NCI-H187 (cell line): ENCODE measurements at places on chromosomes 1 and 21.

- no peak for DNase-seq
Observed at GRCh38 chr21:46046471-46046870, 51.4 kb upstream of the COL6A2 start.

DNA sequence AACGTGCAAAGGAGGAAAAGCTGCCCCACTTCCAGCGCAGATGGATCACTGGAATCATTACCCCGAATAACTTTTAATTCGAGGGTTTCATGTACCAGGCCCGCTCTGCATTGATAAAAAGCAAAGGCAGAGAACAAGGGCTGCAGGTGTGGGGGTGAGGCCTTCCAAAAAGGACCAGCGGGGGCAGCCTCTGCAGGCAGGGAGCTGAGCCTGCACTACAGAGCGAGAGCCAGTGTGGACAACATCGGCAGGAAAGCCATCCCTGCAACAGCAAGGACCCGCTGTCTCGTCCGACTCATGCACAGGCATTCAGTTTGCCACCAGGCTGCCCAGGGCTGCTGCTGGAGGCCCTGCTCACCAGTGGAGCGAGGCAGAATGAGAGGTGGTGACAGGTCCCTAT is 27.1 kb upstream of the AJAP1 start:
- DNase-seq: no peak

GRCh38 chr1:39990428-39990827 is 35.5 kb downstream of the MFSD2A start:
- no peak for DNase-seq

DNA sequence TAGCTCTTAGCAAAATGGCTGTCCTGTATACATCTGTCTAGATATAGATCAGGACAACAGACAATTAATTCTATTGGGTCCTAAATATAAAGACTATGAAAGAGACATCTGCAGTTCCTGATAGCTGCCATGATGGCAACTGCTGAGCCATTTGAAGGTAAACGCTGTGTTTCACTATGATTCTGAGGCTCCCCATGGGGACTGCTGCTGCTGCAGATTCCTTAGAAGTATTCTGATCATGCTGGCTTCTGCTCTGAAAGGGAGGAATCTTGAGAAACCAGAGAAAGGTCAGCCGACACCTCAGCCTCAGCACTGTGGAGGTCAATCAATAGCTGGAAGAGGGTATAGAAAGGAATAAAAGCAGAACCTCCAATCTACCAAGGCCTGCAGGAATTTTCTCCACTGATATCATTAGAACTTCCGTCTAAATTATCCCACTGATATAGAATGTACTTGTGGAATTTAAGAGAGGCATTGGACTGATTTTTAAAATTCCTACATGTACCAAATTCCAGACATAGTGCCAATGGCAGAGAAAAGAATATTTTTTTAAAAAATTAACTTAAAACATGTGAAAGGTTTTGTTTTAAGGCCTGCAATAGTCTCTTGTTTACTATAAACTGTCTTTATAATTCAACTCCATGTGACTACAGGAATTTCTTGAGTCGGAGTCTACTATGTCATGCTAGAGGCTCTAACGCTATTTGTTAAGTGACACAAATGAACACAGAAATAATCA is 53.2 kb downstream of the DDAH1 start:
- DNase-seq: no peak

DNA sequence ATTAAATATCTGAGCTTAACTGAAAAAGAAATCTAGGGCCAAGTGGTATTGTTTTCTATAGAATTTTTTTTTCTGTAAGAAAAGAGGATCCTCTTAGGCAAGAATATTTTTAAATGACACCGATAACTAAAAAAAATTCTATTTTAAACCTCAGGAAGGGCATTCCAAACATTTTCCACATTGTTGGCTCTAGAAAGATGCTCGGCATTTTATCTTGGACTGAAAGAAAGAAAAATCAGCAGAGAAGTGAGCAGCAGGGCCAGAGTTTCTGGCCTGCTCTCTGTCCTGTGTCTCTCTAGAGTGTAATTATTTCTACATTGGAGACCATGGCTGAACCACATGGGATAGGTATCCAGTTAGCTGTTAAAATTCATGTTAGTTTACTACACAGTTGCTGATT is 192.5 kb upstream of the GREM2 start:
- no peak for DNase-seq

- DNase-seq: no peak
Observed at GRCh38 chr1:74392840-74393239, 119.6 kb downstream of the LRRC53 start.

DNA sequence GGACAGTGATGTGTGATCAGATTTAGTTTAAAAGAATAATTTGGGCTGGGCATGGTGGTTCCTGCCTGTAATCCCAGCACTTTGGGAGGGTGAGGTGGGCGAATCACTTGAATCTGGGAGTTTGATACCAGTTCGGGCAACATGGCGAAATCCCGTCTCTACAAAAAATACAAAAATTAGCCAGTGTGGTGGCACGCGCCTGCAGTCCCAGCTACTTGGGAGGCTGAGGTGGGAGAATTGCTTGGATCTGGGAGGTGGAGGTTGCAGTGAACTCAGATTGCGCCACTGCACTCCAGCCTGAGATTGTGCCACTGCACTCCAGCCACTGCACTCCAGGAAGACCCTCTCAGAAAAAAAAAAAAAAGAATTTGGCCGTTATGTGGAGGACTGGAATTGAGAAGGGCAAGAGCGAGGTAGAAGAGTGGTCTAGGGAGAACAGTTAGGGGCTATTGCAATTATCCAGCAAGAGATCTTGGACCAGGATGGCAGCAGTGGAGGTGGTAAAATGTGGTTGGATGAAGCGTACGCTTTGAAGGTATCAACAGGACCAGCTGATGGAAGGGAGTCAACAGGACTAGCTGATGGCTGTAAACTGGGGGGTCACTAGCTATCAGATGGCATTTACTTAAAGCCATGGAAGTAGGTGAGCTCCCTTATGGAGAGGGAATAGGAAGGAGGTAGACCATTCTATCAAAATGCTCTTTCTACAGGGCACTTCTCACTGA is 9.6 kb downstream of the BTBD19 start:
- no peak for DNase-seq

DNA sequence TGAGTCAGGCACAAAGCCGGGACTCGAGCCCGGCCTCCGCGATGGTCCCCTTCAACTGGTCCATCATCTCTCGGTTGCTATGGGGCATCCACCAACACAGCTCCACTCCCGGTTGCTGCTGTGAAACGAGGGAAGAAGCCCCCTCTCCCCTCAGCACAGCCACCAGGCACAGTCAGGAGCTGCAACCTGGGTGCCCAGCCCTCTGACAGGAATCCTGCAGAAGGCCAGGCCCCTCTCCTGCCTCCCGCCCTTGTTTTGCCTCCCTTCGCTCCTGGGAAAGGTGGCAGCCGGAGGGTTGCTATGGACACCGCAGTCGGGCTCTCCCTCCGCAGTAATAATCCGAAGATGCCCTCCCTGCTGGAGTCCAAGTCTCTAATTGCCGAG is 8.9 kb upstream of the KCNN3 start:
- DNase-seq: no peak

GRCh38 chr1:111878091-111878490 is 111.4 kb downstream of the KCND3 start:
- no peak for DNase-seq

- peak; percentile 30 for DNase-seq
Observed at GRCh38 chr1:86703696-86704457, 499 bp upstream of the SH3GLB1 start.

GRCh38 chr1:17629460-17629859 is 90.0 kb downstream of the ARHGEF10L start:
- no peak for DNase-seq

- no peak for DNase-seq
Observed at GRCh38 chr1:17606826-17607440, 67.4 kb downstream of the ARHGEF10L start.

- peak; percentile 67 for DNase-seq
Observed at GRCh38 chr1:66245691-66246090, 288.3 kb upstream of the SGIP1 start.

- DNase-seq: no peak
Observed at GRCh38 chr1:54577612-54578011, 29.6 kb downstream of the ACOT11 start.

DNA sequence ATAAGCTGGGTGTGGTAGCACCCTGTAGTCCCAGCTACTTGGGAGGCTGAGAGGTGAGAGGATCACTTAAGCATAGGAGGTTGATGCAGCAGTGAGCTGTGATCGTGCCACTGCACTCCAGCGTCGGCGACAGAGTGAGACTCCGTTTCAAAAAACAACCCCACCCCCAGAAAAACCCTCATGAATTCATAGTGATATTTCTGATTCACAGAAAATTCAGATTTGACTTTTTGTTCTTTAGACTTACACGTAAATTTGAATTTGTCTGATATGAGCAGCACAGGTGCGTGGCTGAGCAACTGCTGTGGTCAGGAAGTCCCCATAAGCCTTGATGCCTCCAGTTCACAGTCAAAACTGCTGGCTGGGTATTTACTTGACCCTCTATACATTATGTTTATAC is 10.0 kb upstream of the MORC3 start:
- no peak for DNase-seq

DNA sequence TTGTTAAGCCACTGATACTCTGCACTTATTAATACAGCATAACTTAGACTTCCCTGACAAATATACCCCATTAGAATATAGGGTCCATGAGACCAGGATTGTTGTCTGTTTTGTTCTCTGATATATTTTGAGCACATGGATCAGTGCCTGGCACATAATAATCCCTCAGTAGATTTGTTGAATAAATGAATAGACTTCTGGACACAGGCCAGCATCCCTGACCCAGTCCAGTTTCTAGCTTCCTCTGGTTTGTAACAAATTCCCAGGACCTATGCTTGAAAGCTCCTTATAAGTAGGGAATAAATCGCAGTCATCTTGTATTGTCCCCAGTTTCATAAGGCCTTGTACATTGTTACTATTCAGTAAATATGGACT is 58.2 kb upstream of the GADD45A start:
- DNase-seq: no peak

- no peak for DNase-seq
Observed at GRCh38 chr21:33976082-33977016, 60.7 kb upstream of the ATP5PO start.

GRCh38 chr1:201511941-201512539 is 5.1 kb upstream of the CSRP1 start:
- no peak for DNase-seq

DNA sequence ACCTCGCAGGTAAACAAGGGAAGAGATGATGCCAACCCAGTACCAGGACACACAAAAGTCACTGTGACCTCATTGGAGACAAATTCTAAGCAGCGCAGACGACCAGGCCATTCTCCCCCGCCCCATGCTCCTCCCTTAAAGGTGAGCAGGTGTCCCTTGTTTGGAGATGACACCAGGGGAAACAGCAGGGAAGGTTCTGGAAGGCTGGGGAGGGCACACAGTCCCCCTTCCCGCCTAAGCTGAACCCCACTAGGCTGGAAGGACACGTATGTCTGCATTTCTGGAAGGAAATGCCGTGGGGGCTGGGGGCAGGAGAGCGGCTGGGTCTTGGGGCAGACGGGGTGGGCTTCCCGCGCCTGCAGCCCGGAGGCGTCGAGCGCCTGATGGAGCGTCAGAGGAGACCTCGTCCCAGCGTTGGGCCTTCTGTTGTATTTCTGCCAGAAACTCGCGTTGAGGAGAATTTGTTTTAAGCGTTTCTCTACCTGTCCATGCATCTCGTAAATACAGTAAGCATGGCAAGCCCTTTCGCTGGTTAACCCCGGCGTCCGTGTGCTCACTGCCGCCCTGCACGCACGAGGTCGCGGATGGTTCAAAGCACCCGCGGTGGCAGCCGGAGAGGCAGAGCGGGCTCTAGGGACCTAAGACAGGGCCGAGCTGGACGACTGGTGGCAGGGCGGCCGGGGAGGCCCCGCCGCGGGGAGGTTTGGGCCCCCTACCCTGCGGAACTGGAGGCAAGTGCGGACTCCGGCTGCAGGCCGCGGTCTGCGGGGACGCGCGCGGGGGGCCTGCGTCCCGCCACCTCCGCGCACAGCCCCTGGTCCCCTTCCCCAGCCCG is 1.2 kb upstream of the LHX4 start:
- no peak for DNase-seq

DNA sequence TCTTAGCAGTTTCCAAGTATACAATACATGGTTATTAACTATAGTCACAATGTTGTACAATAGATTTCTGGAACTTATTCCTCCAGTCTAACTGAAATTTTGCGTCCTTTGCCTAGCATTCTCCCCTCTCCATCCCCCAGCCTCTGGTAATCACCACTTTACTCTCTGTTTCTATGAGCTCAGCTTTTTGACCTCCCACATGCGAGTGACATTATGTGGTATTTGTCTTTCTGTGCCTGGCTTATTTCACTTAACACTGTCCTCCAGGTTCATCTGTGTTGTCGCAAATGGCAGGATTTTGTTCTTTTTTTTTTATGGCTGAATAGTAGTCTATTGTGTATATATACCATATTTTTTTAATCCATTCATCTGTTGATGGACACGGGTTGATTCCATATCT is 43.9 kb upstream of the CD101 start:
- DNase-seq: no peak

DNA sequence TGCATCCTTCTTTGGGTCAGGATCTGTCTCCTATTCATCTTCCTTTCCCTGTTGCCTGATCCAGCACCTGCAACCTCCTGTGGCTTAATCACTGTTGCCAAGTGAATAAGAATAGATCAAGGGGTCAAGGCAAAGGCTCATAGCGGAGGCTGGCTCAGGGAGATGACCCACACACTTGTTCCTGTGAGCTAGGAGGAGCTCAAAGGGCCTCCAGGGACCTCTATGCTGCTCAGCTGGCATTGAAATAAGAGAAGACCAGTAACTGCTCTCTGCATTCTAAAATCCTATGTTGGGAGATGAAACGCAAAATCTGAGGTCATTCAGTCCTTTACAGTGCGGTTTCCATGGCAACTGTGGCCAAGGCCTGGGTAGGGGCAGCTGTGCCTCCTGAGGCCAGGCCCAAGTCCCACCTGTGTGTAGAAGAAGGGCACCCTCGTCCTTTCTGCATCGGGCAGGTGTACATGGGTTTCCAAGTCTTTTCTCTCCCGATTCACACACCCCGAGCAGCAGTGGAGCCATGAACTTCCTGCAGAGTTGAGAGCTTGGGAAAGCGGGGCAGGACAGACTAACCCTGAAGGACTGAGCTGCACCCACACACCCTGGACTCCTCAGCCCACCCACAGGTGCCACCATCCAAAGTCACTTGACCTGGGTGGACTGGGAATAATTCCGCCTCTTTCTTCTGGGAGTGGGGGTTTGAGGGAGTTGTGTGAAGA is 27.8 kb upstream of the STUM start:
- no peak for DNase-seq

- no peak for DNase-seq
Observed at GRCh38 chr1:207519505-207520399, 23.8 kb downstream of the CR1 start.

GRCh38 chr1:22606161-22606560 is 30.3 kb upstream of the C1QA start:
- no peak for DNase-seq

GRCh38 chr1:154951901-154952657 is 3.8 kb downstream of the PBXIP1 start:
- no peak for DNase-seq

GRCh38 chr1:2249559-2249906 is 21.4 kb downstream of the SKI start:
- DNase-seq: no peak
